ENCODE measurements at places on chromosomes 11 and 22. TPM values are rescaled to one million over a fixed set of nuclear protein-coding genes. Genes with fewer than 3 reads are reported as not detected.

The GGTLC3 gene
- total RNA-seq, result not detected

The FAM76B gene
- total RNA-seq, result 10.1 TPM

The CYP2D6 gene
- total RNA-seq, result 0.85 TPM

The ACTN3 gene
- not detected for total RNA-seq
